ENCODE measurements at places on chromosomes 5 and 9.

- no peak for DNase-seq
Measured at GRCh38 chr5:45105491-45105994, 296.8 kb downstream of the MRPS30 start.

DNA sequence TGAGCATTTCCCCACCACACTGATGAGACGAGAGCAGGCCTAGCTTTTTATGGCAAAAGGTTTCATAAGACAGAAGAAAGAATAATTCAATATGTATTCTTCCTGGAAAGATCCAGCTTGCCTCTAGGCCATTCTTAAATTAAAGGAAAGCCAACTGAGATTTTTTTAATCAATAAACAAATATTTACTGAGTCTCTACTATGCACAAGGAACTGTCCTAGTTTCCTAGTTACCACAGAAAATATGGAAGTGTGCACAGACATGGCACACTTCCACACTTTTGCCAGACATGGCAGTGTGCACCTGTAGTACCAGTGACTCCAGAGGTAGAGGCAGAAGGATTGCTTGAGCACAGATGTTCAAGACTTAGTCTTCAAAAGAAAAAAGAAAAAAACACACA, 281.0 kb downstream of the CETN3 start:
- no peak for DNase-seq

DNA sequence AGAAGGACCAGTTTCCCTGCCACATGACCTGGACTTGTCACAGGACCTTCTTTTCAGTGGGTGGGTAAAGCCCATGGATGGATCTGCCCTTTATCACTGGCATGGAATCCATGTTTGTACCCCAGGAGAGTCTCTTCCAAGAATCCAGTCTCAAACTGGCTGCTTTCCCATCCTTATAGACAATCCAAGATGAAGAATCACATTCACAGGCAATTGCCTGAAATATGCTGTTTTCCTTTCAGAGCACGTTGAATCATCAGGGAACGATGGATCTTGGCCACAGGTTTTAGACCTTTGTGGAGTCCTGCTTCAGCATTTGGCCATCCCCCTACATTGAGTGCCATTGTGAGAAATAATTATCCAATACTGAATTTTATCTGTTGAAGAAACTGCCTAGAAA, 319.8 kb downstream of the ASTN2 start:
- no peak for DNase-seq

DNA sequence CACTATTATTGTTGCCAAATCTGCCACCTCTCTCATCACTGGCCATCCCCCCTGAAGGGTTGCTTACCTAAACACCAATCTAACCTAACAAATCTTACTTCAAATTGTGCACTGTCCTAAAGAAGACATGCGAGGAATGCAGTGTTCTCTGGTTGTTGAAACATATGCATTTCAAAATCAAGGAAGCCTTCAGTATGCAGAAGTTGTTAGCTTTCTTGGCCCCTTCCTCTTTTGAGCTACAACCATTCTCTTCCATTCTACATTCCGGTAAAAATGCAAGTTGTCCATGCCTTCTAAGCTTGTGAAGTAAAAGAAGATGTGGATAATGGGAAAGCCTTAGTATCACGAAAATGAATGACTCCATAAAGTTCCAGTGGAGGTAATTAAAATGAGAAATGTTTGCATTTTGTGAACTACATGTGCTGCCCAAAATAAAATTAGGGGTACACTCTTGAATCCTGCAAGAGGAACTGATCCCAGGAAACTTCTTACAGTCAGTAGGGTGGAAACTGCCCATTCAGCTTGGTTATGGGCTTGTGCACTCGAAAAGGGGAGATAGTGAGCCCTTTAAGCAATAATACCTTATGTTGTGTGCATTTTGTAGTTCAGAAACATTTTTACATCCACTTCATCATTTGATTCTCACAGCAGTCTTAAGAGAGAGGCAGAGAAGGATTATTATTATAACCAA, 77.6 kb upstream of the ADRB2 start:
- DNase-seq, result no peak

DNA sequence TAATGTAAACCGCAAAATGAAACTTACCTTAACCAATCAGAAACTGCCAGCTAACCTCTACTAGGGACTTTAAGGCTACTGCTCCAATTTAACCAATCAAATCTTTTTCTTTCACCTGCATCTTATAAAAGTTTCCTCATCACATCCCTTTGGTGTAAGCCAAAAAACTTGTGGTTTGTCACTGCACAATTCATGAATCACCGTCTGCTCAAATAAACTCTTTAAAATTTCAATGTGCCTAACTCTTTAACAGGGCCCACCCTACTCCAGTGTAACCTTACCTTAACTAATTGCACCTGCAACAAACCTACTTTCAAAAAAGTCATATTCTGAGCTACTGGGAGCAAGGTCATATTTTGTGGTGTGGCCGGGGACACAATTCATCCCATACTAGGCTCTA, 172.2 kb upstream of the GRAMD2B start:
- no peak for DNase-seq

GRCh38 chr9:136693490-136694162, 6.4 kb upstream of the AGPAT2 start:
- peak; percentile 10 for DNase-seq

- DNase-seq, result peak; percentile 14
Measured at GRCh38 chr9:20562051-20562450, 60.2 kb downstream of the MLLT3 start.

DNA sequence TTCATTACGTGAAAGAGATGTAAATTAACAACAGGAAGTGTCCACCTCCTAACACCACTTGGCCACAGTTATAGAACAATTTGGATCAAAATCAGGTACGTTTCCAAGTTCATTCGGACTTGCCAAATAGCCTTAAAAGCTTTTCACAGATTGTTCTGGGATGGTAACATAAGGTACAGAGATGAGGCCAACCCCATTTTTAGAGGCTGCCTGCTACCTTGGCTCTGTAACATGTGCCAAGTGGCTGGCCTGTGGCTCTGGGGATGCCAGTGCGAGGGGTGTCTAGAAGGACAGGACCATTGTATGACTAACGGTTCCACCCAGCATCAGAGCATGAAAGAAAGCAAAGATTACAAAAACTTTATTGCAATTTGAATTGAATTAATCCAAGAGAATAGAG, 91.0 kb downstream of the LHFPL2 start:
- DNase-seq, result no peak

GRCh38 chr5:22539762-22540161, 313.4 kb downstream of the CDH12 start:
- no peak for DNase-seq

DNA sequence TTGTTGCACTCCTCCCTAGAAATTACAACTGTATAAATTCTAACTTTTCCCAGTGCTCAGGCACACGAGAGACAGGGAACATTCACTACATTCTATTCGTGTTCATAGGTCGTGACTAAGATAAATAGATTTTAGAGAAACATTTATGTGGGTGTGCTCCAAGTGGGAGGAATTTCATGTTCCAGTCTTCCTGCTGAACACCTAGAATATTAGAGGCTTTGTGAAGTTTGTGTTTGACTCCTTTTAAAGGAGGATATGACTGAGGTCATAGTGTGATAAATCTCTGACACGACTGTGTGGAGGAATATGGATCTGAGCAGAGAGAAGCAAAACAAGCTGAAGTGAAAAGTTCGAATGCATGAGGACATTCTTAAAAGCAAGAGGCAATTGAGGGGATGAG, 355.3 kb downstream of the ZSWIM6 start:
- no peak for DNase-seq

DNA sequence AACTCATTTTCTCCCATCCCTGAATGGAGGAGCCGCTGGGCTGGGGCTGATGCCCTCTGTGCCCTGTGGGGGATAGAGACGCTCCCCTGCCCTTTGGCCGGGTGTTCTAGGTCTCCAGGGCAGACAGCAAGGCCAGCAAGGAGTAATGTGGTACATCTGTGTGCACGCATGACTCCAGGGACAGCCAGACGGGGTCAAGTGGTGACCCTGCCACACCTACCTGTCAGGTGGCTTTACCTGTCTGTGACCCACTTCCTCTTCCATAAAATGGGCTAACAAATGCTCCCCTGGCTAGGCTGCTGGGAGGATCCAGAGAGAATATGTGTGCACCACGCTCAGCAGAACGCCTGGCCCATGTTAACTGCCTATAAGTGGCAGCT, 35.4 kb upstream of the BARHL1 start:
- no peak for DNase-seq

GRCh38 chr5:34045023-34045422, 2.0 kb upstream of the C1QTNF3 start:
- no peak for DNase-seq

GRCh38 chr5:54861212-54861894, 124.0 kb downstream of the ESM1 start:
- DNase-seq, result no peak

DNA sequence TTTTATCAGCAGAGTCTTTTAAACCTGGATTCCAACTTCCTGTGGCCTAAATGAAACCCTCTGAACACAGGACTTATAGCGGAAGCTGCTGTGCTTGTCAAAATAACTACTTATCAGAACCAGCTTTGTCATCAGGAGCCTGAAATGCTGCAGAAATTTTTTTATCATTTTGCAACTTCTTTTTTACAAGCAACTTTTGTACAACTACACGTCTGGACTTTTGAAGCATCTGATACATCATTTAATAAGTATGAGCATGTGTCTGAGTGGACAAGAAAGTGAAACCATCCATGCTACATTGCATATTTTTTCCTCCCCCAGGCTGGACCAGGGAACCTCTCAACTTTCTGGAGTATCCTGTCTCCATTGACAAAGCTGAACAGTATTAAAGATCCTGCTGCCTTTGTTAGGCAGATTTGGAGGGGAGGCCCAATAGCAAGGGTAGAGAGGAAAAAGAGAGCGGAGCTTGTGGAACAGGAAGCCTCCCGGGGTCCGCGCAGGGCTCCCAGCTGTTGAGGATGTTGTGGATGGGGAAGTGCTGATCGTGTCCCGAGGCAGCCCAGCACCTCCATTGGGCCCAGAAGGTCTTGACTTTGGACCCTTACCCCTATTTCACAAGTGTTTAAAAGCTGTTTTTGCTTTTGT, 196.6 kb downstream of the MSX2 start:
- DNase-seq, result no peak

DNA sequence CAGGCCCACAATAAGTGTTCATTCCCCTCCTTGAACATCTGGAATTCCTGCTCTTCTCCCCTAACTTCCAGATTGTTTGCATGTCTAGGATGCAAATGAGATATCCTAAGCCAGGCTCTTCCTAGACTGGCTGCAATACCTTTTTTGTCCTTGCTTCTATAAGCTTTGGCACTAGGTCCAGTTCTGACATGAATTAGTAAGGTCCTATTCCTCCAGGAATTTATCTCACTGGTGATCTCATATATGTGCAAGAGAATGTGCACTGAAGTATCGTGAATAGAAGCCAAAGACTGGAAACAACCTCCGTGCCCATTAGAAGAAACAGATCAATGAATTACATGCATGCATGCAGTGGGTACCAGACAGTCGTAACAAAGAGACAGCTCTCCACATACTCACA, 25.2 kb downstream of the DUSP1 start:
- DNase-seq, result no peak

GRCh38 chr9:14308853-14309145, 5.1 kb downstream of the NFIB start:
- no peak for DNase-seq

GRCh38 chr5:99928490-99928889, 606.7 kb upstream of the FAM174A start:
- DNase-seq, result no peak

DNA sequence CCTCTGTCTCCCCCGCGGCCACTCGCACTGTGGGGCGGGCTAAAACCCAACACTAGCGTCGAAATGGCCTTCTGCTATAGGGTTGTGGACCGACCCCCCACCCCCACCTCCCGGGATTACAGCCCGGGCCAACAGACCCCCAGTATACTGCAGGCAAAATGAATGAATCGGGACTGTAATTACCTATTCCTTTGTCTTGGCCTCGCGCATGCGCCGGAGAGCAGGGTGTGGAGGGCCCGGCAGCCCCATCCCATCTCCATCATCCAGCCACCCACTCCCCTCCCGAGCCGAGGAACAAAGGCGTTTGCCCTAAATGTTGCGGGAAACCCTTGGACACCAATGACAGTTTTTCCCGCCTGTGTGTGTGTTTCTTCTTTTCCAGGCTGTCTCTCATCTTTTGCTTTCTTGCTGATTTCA, 1.6 kb downstream of the BASP1 start:
- no peak for DNase-seq

DNA sequence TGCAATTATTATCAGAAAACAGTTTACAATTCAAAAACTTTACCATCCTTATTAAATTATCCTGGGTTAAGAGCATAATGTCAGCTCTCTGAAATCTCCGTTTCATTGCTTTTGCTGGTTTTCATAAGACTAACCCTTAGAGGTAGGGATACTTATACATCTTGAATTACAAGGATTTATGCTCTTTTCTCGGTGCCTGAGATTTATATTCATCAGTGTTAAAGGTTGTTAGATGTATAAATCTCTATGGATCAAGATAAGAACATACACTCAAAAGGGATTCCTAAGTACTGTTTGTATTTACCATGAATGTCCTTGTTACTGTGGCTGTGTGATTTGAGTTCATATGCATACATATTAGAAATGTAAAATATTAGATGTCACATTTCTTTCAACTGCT, 684.7 kb downstream of the EFNA5 start:
- DNase-seq, result no peak

- DNase-seq, result no peak
Measured at GRCh38 chr5:140883373-140883772, 1.4 kb downstream of the PCDHA13 start.

DNA sequence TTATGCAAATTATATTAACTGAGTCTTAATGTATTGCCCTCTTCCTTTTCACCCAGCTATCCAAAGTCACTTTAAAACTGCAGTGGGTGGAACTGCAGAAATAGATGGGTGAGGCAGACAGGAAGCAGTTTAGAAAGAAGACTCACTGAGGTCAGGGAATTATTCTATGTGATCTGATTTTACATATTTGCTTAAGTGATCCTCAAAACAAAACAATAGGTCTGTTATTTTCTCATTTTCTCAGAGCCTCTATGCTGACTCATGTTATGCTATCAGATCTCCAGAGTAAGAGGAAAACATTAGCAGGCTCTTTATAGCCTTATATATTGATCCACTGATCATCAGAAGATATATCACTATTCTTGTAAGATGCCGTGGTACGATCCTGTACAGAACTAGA, 63.5 kb downstream of the MRPS27 start:
- no peak for DNase-seq

GRCh38 chr9:1001838-1002237, 25.4 kb downstream of the DMRT3 start:
- no peak for DNase-seq

- DNase-seq, result no peak
Measured at GRCh38 chr5:179246227-179246626, 99.0 kb downstream of the ADAMTS2 start.

GRCh38 chr5:154542000-154542399, 64.0 kb upstream of the HAND1 start:
- DNase-seq, result no peak

DNA sequence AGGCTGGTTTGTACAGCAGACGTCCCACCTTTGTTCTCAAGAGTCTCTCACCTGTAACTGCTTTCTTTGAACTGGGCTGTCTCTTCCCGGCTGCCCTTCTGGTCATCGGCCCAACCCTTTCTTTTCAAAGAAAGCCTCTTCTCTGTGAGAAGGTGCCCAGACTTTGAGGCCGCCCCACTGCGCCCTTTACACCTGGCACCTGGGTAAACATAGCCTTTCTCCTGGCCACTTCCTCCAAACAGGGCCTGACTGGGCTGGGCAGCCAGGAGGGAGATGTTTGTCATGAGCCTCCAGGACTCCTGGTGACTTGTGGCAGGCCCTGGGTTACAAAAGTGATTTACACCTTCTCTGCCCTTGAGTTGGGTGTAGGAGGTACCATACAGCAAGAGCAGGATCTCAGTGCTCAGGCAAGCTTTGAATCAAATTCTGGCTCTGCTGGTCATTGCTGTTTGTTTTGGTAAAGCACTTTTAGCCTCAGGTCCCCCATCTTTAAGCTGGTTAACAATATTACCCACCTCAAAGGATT, 127.2 kb upstream of the CXCL14 start:
- DNase-seq, result no peak

- DNase-seq, result peak; percentile 76
Measured at GRCh38 chr5:180353048-180353979, at the start of gene GFPT2. GFPT2 (minus strand) TSS chr5:180353336; CDS start chr5:180353217, 119 bp downstream.

All from CD4-positive, alpha-beta T cell treated with Interleukin-4 for 4 hours (primary cell).